ENCODE measurements at places on chromosomes 16 and 17.
A peak's percentile ranks its signal among the peaks of the same experiment; 100 is the strongest.

GRCh38 chr16:502179-502943, 25.2 kb upstream of the CAPN15 start:
- DNase-seq = no peak

GRCh38 chr16:10812312-10813098, 6.1 kb downstream of the TVP23A start:
- DNase-seq = no peak

GRCh38 chr16:73252446-73252845, 204.5 kb upstream of the ZFHX3 start:
- DNase-seq = no peak

- DNase-seq = peak; percentile 87
These were observed 9.3 kb upstream of the SLC16A5 start for GRCh38 chr17:75078284-75079022.

GRCh38 chr17:36674278-36674650, 72.9 kb downstream of the MRM1 start:
- DNase-seq = no peak

GRCh38 chr17:9905078-9905415, at the start of gene RCVRN:
Gene RCVRN (minus strand): TSS chr17:9905271. CDS start chr17:9905180, 91 bp downstream.
- no peak for DNase-seq

GRCh38 chr17:45256114-45256966, 5.6 kb downstream of the SPATA32 start:
- DNase-seq = no peak

- DNase-seq = no peak
These were observed 42.1 kb upstream of the TOB1 start for GRCh38 chr17:50908140-50908859.

GRCh38 chr17:8277317-8277716, 11.2 kb upstream of the RANGRF start:
- no peak for DNase-seq
